ENCODE measurements at places on chromosomes 3 and 15.

GRCh38 chr3:109278141-109278540 is 38.2 kb downstream of the DPPA2 start:
- DNase-seq = no peak

DNA sequence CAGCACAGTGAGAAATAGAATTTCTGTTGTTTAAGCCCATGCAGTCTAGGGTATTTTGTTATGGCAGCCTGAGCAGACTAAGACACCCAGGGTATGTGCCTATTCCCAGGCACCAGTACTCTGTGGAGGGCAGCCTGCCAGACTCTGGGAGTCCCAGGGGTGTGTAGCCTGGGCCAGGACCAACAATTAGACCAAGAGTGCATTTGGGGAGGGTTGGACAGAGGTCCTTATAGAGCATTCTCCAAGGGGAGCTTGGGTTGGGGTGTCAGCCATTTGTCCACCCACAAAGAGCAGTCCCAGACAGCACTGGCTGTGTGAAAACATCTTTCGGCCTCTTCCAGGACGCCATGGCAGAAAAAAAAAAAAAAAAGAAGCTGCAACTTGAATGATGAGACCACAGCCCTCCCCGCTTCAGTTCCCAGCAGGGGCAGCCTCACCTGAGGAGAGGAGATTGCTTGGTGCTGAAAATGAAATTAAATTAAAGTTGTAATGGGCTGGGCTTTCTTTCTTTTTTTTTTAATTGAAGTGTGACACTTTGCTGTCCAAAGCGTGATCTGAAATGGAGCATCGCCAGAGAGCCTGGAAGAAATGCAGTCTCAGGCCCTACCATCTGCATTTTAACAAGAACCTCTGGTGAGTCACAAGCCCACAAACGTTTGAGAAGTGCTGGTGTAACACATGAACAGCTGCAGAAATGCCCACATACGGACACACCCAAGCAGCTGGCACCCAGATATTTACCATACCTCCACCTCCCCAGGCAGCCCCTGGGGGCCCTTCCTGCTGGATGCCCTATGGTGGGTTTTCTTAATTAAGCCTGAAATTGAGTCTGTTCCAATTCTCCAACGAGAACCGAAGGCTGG is 21.3 kb upstream of the CAV3 start:
- DNase-seq = no peak

DNA sequence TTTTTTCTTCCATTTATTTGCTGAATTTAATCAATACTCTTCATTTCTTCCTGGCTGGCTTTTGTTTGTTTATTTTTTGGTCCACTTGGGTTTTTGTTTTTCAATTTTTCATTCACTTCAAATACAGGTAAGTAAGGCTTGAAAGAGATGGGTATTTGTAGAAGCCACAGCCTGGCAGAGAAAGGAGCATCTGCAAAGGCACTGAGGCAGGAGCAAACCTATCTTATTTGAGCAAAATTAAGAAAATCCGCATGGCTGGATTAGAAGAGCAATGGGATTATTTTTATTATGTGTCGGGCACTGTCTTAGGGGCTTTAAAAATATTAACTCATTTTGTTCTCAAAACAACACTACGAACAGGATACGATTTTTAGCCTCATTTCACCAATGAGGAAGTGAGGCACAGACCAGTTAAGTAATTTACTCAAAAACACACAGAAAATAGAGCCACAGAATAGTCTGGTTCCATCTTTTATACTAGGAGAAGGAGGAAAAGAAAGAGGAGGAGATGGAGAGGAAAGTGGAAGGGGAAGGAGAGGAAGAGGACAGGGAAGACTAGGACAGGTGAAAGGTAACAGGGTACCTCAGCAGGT is 35.1 kb upstream of the CCDC80 start:
- no peak for DNase-seq

DNA sequence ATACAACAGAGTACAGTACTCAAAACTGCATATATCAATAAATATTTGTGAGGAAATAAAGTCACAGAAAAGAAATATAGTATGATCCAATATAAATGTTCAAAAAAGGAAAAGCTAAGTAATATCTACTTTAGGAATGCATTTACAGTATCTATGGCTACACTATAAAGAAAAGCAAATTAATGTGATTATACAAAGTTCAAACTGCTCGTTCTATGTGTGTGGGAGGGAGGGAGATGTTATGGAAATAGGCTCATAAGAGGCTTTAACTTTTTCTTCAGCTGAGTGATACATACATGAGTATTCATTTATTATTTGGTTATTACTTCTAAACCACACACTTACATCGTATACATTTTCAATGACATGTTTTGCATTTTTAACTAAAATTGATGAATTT is 377.7 kb upstream of the AGTR1 start:
- no peak for DNase-seq

DNA sequence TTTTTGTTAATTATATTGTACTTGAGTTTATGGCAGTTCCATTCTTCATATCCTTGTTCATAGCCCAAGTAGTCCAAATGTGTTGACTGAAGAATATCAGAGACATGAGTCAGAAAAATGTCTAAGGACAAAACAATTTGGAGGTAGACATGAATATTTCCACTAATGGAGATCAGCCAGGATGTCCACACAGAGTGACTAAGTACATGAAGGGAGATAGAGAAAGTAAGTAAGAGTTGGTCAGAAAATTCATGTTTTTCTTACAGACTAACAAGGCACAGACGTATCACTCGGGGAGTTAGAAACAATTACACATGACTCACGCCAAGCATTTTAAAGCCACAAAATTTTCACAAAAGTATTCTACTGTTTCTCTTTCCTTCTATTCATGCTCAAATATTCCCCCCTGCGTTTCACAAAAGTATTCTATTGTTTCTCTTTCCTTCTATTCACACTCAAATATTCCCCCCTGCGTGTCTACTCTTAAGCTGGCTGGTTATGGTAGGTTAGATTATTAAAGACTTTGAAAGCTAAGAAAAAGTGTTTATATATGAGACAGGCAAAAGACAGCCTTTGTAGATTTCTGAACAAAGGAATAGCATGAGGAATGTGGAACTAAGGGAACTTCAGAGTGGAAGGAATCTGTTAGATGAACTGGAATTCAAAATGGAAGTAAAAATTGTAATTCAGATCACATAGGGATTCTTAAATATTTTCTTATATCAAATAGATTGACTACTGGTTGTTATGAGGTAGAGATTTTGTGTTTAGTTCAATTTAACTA is 648.7 kb upstream of the CCDC54 start:
- no peak for DNase-seq

- DNase-seq = no peak
Observed at GRCh38 chr3:28067014-28067413, 174.4 kb upstream of the CMC1 start.

DNA sequence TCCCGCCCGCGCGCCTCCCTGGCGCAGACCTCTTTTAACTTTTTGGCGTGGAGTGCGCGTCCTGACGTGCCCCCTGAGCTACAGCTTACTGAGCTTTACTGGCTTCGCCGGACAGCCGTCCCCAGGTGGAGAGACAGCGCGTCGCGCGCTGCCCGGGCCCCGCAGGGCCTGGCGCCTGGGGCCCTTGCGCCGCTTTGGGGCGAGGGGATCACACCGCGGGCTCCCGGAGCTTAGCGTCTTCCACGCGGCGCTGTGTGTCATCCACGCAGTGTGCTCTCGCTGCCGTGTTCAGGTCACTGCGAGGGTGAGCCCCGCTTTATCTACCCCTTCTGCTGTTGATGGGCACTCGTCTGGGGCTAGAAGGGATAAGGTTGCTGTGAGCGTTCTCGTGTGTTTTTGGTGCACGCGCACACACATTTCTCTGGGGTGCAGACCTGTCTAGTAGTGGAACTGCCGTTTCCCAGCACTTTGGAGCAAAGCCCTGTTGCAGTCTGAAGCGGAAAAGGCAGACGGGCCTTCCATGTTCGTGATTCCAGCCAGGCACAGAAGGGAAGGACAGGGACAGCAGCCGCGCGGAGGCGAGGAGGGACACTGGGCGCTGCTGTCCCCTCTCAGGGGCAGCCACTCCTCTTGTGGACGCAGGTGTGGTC is 33.1 kb upstream of the ALDH1L1 start:
- DNase-seq = no peak

DNA sequence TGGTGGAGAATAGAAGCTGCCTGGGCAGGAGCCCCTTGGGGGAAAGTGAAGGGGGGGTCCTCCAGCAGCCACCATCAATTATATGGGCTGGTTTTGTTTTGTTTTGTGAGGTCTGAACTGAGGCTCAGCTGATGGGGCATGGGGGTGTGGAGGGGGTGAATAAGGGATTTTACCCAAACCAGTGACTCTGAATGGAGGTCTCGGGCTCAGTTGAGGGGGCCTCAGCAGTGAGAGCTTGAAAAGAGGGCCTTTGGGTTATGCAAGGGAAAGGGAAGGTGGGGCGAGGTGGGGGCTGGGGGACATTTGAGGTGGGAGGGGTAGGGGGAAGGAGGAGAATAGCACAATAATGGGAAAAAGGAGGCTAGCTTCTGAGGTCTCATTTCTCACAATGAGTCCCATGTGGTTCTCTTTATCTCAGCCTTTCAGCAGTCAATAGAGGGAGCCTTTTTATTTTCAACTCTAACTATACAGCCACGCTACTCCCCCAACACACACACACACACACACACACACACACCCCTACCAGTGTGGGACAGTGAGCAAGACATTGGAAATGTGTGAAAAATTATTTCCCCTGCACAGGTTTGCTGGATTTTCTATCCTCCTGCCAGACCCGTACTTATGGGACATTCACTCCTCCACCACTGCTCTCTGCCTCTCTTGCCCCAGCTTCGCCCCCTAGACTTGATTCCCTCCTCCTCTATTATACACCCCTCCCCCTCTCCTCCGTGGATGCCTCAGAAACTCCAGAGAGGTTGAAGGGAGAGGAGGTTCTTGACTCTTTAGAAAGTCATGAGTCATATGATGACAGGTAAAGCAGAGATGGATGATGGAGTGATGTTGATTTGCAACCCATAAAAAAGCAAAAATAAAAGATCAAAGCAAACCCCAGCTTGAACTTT is 96.0 kb downstream of the GTPBP8 start:
- no peak for DNase-seq

DNA sequence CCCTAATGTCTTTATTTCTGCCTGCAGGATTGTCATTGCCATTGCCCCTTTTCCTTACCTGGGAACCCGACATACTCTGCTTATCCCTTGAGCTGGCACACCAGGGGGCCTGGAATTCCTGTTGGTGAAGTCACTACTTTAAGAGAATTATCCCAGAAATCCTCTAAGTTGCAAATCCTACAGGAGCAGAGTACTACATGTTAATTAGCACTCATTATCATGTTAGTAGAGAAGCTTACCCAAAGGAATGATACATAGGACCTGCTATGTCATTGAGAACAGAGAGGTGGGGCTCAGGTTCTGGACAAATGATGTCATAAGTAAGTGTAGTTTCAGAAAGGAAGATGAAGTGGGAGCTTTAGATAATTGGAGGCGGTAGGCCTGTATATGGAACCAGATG is 27.4 kb downstream of the SCG5 start:
- DNase-seq = no peak

DNA sequence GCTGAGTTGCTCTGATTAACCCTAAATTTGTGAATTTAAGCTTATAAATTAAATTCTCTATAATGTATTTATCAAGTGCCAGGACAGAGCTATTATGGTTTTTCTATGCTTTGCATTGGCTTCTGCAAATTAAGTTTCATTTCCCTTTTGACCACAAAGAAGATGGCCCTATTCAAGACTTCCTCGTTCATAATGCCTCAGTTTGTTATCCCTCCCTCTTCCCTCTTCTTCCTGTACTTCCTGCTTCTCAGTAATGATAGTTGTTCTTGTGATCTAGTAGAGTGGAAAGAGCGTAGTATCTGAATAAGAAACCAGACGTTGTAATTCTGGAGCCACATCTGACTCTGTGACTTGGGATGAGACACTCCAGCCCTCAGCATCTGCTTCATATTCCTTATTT is 118.7 kb downstream of the CACNA1D start:
- no peak for DNase-seq

DNA sequence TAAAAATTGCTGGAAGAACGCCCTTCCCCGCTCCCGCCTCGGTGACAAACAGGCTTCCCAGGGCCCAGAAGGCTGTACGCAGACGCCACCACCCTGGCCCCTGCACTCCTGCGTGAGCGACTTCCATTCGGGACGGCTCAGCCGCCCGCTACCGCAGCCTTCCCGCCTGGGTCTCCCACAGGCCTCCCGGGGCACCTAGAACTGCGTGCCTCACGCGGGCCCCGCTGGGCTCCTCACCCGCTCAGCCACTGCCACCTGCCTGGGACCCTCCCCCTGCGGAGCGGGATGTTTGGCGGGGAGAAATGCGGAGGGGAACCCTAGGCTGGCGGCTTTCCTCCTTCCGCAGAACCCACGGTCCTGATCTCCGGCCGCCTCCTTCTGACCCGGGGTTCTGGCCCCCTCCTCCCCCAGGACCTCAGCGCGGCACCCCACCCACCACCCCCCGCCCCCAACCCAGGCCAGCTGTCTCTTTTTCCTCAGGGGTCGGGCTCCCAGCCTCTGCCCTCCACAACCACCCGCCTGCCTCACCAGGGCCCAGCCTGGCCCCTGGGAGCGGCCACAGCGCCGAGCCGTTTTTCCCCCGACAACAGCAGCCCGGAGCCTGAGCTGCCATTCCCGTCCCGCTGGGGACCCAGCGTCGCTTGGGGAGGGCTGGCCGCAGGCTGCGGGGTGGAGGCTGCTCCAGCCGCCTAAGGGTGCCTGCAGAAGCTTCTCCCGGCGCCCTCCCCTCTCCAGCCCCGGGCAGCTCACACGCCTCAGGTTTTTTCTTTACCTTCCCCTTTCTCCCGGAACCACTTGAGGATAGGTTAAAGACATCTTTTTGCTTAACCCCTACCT is 27.6 kb upstream of the RAB7A start:
- DNase-seq = no peak

GRCh38 chr3:148723631-148724030 is 25.9 kb downstream of the AGTR1 start:
- no peak for DNase-seq

DNA sequence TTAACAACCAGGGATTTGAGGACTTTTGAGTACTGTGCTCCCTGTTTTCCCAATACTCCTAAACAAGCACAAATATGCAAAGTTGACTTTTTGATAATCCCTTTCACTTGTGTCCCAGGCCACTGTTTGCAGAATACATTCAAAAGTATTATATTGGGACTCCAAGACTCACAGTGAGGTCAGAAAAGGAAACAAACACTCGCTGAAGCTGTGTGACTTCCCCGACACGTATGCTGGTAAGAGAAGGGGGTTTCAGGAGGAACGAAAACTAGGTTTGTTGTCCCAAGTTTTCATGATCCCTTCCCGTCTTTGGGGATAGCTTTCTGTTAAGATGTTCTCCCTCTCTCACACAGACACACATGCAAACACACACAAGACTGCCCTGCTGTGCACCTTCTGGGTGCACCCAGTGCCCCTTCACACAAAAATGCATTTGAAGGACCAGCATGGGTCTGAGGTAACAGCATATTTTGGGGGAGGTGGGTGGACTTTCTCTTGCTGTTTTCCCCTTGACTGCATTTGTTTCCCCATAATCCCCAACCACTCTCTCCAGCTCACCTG is 225.2 kb upstream of the PRICKLE2 start:
- DNase-seq = no peak

- no peak for DNase-seq
Observed at GRCh38 chr3:171200750-171201088, 174.2 kb upstream of the SLC2A2 start.

- DNase-seq = no peak
Observed at GRCh38 chr3:173139420-173139819, 1.6 kb downstream of the SPATA16 start.

GRCh38 chr15:59166166-59166565 is 40.5 kb upstream of the LDHAL6B start:
- DNase-seq = no peak

All from stimulated activated CD8-positive, alpha-beta memory T cell treated with anti-CD3 and anti-CD28 coated beads, Interleukin-15, amount 100 ng/mL, for 4 hours (primary cell).